Endothelial cell of coronary artery (primary cell): ENCODE measurements at places on chromosomes 7 and 10. TPM values are rescaled to one million over a fixed set of nuclear protein-coding genes. Genes with fewer than 3 reads are reported as not detected.

Gene NPSR1
- total RNA-seq, result not detected in 2 replicates

Gene PKD2L1
- total RNA-seq, result not detected in 2 replicates

Gene PTPRZ1
- 0.56 TPM in 1 of 2 replicates, not detected in the other for total RNA-seq

Gene LBX1
- total RNA-seq, result not detected in 2 replicates

Gene SRGN
- 961 and 1,471 TPM in 2 replicates for total RNA-seq

Gene HABP2
- not detected in 2 replicates for total RNA-seq

Gene OR6B1
- 0.09 TPM in 1 of 2 replicates, not detected in the other for total RNA-seq

Gene HOXA7
- 0.45 and 1.0 TPM in 2 replicates for total RNA-seq

Gene SPDYE2
- total RNA-seq, result not detected in 2 replicates

Gene MSMB
- total RNA-seq, result 0.27 TPM in 1 of 2 replicates, not detected in the other

Gene C10orf62
- total RNA-seq, result not detected in 2 replicates

Gene NKX1-2
- total RNA-seq, result not detected in 2 replicates
